H54 (cell line): ENCODE measurements at places on chromosomes 4 and X.

- DNase-seq, result no peak
These were observed 132.8 kb upstream of the BMP3 start for GRCh38 chr4:80897537-80898303.

DNA sequence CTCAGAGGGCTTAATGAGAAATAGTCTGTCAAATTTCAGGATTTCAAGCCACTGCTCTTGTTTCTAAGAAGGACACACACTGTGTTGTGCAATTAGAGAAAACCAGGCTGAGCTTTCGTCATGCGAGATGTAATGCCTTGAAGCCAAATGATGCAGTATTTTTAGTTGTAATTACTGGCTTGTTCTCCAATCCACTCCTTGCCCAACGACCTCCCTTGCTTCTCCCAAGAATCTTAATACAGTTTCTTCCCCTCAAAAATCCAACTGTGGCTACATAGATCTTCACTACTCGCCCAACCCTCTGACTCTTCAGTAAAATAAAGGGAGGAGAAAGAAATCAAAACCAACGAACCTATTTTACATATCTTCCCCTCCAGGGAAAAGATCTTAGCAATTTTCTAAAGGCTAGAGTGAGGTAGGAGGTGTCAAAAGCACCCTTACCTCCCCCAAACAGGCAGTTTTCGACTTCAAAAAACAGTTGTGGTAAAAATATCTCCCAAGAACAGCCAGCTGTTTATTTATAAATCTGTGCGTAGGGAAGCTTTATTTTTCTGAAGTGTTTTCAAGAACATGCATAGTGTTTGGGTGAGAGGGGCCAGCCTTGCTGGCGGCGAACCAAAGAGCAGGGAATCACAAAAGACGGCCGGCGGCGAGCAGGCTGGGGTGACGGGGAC lies 68.7 kb downstream of the MGST2 start:
- no peak for DNase-seq

DNA sequence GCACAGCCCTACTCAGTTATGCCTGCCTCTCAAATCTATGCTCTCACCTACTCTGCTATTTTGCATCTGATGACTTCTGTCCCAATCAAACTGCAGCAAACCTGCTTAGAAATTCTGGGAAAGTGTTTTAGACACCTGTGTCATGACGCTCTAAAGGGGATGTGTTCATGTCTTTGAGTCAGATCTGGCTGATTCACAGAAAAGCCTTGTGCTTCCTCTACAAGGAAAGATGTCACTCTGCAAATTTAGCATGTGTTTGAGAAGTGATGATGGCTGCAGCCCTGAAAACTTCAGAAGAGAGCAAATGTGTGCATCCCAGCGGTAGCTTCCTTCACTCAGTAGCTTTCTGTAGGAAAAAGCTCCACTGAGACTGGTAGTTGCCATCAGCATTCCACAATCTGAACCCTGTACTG lies 235.4 kb downstream of the MGST2 start:
- DNase-seq, result no peak

- no peak for DNase-seq
These were observed 107.7 kb upstream of the ZFP42 start for GRCh38 chr4:187887906-187888305.

DNA sequence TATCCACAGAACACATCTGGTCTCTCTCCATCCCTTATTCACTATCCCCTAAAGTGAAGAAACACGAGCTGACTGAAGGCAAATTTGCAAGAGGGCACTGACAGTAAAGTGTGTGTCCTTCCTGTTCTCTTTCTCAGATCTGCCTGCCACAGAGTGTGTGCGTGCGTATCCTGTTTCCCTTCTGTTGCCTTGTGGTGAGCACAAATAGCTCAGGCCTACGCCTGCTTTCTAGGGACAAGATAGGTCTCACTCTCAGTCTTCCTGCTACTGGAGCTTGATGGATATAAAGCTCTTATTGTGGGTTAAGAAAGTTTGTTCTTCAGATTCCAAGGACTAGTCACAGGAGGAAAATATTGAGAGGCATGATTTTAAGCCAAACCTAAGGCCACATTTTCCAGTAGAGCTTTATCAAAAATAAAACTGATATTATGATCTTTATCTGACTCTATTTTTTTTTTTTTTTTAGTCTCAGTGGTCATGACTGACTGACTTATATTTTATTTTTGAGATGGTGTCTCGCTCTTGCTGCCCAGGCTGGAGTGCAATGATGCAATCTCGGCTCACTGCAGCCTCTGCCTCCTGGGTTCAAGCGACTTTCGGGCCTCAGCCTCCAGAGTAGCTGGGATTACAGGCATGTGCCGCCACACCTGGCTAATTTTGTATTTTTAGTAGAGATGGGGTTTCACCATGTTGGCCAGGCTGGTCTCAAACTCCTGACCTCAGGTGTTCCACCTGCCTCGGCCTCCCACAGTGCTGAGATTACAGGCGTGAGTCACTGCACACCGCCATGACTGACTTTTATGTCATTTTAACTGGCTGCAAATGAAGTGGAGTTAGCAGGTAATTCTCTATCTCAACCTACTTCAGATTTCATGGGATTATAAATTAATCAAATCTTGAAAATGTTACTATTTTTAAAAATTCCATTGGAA lies 140.3 kb upstream of the SH3RF1 start:
- no peak for DNase-seq

- no peak for DNase-seq
These were observed 98.2 kb downstream of the ANK2 start for GRCh38 chr4:113147498-113148111.

DNA sequence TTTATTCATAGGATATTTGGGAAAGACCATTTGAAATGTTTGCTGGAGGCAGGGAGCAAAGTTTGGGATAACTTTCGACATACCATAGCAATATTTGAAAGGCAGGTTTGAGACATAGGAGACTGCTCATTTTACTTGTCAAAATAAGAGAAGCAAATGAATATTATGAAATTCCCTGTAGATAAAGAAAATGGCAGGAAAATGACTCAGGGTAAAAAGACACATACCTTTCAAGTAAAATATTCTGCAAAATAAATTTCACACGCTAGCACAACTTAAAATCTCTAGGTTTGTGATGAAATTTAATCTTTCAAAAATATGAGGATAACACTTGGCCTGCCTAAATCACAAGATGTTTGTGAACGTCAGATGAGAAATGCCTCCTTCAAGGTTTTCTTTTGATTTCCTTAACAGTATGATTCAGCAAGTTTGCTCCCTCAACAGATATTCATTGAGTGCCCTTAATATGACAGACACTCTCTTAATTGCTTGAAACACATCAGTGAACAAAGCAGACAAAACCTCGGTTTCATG lies 6.6 kb downstream of the TMEM156 start:
- DNase-seq, result no peak

- no peak for DNase-seq
These were observed 17.1 kb upstream of the C1QTNF7 start for GRCh38 chr4:15410750-15411149.

- no peak for DNase-seq
These were observed 7.1 kb downstream of the ATP5ME start for GRCh38 chr4:666822-667544.

DNA sequence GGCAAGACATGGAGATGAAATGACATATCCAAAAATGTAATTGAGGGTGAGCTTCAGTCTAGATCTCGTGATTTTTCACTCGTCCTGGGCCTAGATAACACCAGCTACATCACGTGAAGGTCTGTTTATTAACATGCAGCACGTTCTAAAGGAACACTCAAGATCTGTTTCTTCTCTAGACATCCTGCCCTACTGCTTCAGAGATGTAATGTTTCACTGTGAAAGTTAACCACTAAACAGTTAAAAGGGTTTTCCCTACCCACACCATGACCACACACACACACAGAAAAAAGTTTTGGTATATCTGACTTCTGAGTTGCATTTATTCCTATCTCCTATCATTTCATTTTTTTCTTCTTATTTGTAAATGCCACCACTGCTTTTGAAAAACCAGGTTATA lies 52.3 kb upstream of the SMIM31 start:
- no peak for DNase-seq

GRCh38 chr4:8332038-8332857 lies 62.7 kb downstream of the HTRA3 start:
- no peak for DNase-seq

DNA sequence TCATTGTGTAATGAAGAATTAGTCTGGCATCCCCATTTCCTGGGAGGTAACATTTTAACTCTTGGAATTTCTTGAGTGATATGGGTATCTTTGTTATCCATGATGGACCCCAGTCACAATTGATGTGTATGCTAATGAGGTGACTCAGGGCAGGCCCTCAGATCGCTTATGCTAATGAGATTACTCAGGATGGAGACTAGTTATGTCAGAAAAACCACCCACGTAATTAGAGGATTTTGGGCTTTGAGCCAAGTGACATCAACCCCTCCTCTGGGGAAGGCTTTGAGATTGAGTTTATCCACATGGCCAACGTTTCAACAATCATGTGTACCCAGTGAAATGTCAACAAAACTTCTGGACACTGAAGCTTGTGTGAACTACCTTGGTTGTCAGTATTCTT lies 772.7 kb downstream of the STPG2 start:
- DNase-seq, result no peak

DNA sequence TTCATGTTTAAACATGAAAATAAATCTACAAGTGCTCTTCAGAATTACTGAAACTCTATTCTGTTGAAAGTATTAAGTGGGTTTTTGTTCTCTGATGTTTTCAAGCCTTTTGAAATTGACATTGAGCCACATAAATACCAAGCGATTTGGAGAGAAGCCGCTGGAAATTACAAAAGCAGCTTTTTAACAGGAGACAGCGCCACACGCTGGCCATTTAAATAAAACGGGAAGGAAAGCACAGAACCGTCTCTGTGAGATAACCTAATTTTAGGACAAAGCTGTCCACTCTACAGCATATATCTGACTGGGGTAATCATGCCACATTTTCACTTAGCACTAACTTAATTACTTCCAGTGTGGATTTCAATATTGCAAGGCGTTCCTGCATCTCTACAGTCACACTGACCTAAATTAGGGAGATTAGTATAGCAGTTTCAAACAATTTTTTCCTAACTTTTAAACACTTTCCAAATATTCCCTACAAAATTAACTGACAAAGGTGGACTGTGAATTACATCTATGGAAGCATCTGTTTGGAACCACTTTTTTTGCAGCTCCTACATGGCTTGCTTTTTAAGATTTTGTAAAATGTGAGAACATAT lies 6.8 kb upstream of the ANOS1 start:
- DNase-seq, result no peak

DNA sequence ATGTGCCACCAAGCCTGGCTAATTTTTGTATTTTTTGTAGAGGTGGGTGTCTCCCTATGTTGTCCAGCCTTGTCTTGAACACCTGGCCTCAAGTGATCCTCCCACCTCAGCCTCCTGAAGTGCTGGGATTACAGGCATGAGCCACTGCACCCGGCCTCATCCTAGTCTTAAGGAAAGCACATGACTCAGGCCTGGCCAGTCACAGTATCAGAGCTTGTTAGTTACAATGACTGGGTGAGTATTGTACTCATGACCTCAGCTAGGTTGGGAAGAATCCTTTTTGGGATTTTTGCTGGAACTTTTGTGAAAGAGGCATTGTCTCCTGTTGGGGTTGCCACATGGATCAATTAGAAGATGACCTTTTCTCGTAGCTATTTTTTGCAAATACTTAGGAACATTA lies 292.8 kb downstream of the RAPGEF2 start:
- DNase-seq, result no peak

DNA sequence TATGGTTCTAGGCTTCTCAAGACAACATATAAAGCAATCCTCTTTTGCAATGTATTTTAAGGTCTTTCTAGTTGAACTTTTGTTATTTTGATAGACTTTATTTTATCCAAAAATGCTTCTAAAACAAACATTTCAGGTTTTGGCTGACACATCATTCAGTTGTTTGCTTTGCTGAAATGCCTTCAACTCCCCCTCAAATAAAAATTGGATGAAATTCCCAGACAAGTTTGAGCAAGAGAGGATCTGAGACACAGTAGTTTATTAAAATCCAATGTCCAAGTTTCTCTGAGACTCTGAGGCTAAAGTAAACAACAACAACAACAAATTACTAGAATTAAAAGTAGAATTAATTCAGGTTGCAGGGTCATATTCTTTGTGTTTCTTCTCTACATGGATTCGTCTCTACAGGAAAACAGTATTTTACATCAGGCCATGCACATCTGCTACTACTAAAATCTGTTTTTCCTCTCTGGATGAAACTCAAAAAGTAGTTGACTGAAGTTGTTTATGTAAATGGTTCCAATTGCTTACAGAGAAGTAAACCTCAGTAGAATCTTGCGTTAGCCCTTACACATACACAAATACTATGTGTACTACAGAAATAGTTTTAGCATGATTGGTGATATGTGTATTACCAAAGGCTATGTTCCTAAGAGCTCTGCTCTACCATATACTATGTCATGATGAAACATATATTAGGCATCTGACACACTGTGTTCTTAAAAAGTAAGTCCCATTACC lies 64.9 kb downstream of the PRSS12 start:
- DNase-seq, result no peak

DNA sequence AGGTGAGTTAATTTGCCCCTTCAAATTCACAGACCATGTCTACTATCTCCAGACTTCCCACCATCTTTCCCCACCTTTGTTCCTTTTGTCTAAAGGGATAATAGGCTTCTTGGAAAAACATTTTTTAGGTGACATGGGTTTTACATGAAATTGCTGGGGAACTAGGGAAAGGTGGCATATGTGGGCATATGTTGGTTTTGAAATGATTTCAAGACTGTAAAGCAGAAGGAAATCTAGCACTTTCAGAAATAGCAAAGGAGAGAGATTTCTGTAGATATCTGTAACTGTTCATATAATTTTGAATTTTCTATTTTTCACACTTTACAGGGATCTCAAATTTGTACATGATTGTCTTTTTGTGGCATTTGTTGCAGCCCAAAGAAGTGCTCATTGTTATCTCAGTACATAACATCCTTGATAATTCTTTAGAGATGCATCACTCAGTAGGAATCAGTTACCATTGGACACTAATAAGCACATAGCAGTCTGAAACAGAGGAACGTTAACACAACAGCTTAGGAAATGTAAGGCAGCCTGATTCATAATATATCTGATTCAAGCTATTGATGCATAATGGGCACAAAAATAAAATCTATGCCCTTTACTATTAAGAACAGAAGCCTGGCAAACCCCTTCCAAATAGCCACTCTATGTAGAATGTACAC lies 659.7 kb downstream of the CENPC start:
- DNase-seq, result no peak

DNA sequence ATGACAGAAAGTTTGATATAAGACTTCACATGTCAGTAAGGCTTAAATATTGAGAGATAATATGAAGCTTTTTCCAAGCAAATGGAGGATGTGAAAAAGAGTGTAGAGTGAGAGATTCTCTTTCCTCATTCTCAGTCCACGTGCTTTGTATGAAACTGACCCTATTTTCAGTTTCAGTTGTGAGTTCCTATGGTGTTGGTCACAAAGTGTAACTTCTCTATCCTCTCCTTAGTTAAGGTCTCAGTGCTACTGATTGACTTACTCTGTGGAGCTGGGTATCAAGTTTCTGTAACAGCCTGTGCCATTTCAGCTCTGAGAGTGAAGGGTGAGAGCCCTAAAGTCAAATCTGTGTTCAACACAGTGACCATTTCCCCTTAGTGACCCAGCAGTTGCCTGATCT lies 277.2 kb downstream of the EPHA5 start:
- DNase-seq, result no peak

DNA sequence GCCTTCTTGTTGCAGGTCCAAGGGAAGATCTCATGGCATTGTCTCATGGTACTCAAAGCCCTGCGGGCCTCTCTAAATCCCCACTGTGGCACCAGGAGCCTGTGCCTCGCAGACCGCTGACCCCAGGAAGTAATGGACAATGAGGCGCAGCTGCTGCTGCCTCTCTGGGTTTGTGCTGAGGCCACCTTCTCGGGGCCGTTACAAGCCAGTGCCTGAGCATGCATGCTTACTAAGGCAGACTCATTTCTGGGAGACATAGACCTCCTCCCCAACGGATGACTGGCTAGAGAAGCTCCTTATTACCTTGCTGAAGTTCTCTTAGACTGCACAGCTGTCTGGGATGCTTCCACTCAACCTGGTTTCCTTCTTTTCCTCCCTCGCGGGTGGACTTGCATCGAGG lies 1.3 kb downstream of the BDH2 start:
- DNase-seq, result no peak
